GM13977 (cell line): ENCODE measurements at places on chromosomes 6 and 20.

- DNase-seq, result no peak
Measured at GRCh38 chr6:74964871-74965441, 240.9 kb downstream of the COL12A1 start.

DNA sequence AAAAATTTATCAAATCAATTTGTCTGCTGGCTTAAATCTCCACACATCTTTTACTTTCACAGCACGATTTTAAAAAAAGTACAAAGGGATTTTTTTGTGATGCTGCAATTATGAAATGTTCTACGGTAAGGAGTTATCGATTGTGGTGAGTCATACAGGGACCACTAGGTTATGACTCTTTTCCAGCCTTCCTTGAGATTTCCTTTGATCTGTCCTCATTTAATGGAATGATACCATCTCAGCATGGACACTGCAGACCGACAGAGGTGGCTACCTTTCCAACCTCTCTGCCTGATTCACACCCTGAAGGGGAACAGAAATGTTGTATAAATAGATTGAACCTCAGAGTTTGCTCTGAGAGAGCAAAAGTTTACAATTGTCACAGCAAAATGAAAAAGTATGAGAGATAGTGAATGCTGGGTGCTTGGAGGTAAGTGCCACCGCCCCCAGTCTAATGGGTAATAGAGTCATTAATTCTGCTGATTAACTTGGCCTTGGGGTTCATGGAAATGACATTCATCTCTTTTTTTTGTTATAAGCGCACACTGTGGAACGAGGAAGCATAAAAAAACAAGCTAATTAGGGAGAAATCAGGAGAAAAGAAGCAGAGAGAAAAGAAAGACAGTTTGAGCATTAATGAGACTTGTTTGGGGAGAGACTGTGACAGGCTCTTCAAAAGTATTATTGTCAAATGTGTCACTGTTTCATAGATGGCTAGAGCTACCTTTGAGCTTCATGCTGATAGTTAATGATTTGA is 306.0 kb downstream of the RNF144B start:
- DNase-seq, result no peak

DNA sequence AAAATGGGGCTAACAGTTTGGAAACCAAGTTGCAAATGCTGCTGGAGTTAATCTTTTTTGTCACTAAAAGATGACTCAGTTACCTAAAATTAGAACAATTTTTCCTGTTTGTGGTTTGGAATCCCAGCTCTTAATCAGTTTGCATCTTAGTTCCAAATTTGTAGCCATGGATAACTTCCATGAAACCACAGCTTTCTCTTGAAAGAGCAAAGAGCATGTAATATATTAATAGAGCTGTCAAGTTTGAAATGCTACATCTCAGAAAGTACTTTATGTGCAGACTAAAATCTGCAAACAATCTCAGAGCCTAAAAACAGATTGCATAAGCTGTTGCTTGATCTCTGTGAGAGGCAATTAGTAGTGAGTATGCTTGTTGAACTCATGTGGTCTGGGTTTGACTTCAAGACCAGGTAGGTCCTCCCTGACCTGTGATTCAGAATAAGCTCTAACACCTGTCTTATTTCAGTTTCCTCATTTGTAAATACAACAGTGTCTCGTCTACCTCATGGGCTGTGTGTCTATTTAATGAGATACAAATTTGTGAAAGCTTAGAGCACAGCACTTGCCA is 23.5 kb downstream of the DHX35 start:
- peak; percentile 22 for DNase-seq

- DNase-seq, result no peak
Measured at GRCh38 chr20:49118307-49118706, 69.8 kb downstream of the STAU1 start.

DNA sequence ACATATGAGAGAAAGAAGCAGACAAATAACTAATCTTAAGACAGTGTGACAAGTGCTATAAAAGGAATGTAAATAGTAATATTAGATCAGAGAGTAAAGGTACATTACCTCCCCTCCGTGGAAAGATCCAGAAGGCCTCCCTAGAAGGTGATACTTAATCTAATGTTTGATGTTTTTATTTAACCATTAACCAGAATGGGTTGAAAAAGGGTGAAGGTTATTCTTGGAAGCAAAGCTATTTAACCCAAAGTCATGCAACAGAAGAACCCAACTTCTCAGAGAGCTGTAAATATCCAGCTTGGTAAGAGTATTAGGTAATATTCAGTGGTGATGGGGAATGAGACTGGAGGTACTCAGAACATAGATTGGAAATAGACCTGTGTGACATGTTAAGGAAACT is 68.0 kb upstream of the HIVEP1 start:
- no peak for DNase-seq

GRCh38 chr6:71608646-71609045 is 277.7 kb upstream of the RIMS1 start:
- DNase-seq, result no peak

- peak; percentile 85 for DNase-seq
Measured at GRCh38 chr20:38222231-38222922, 38.2 kb downstream of the KIAA1755 start.

DNA sequence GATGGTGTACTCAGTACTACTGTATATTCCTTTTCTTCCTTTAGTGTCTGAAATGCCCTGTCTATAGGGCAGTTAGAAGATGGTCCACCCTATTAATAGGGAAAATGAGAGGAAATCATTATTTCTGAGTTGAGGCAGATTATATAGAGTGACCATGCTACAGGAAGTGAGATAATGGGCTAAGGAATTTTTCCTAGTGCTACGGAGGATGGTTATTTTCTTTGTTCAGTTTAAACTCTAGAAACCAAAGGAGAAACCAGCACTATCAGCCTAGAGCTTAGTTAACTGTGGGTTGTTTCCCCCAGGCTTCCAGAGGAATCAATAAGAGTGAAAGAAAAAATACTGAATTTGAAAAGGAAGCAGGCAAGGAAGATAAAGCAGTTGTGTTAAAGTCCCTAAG is 474 bp downstream of the TSBP1 start:
- DNase-seq, result no peak

DNA sequence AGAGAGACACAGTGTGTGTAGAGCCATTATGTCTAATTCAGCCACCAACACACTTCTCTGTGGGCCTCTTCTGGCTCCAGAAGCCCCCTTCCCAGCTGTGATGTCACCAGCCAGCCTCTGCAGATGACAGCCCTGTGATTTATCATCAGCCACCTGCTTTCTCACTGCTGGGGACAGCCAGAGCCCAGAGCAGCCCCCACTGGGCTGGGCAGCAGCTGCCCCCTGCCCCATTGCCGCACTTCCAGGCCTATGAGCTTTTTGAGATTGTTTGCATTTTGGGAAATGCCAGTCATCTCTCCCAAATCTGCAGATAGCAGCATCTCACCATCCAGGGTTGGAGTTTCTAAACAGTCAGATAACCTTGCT is 21.9 kb upstream of the STX16 start:
- no peak for DNase-seq

GRCh38 chr6:45717027-45717426 is 298.6 kb downstream of the CLIC5 start:
- DNase-seq, result no peak

DNA sequence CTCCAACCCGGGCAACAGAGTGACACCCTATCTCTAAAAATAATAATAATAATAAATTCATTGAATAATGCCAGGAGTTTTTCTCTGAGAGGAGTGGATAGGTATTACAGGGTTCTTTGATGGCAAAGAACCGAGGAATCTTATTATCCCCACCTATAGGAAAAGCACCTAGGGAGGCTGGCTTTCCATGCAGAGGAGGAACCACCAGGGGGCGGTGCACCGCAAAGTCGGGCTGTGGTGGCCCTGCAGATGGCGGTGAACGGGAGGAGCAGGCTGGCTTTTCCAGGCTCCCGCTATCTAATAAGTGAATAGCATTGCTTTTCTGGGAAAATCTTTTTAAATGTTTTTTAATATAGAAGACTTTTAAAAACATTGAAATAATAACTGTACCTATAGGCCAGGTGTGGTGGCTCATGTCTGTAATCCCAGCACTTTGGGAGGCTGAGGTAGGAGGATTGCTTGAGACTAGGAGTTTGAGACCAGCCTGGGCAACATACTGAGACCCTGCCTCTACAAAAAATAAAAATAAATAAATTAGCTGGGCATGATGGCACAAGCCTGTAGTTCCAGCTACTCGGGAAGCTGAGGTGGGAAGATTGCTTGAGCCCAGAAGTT is 864.2 kb downstream of the KIF16B start:
- DNase-seq, result peak; percentile 35

DNA sequence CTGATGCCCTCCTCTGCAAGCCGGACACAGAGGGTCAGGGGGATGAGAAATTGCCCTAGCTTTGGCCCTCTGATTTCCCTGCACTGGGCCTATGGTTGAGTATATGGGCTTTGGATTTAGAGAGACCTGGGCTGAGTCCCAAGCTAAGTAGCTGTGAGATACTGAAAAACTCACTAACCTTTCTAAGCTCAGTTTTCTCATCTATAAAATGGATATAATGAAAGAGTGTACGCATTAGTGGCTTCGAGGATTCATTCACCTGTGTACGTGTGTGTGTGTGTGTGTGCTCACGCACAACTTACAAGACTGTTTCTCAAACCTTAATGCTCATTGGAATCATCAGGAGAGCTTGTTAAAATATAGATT is 12.7 kb upstream of the RBPJL start:
- no peak for DNase-seq

- DNase-seq, result no peak
Measured at GRCh38 chr6:99602520-99603420, 3.9 kb upstream of the PRDM13 start.

DNA sequence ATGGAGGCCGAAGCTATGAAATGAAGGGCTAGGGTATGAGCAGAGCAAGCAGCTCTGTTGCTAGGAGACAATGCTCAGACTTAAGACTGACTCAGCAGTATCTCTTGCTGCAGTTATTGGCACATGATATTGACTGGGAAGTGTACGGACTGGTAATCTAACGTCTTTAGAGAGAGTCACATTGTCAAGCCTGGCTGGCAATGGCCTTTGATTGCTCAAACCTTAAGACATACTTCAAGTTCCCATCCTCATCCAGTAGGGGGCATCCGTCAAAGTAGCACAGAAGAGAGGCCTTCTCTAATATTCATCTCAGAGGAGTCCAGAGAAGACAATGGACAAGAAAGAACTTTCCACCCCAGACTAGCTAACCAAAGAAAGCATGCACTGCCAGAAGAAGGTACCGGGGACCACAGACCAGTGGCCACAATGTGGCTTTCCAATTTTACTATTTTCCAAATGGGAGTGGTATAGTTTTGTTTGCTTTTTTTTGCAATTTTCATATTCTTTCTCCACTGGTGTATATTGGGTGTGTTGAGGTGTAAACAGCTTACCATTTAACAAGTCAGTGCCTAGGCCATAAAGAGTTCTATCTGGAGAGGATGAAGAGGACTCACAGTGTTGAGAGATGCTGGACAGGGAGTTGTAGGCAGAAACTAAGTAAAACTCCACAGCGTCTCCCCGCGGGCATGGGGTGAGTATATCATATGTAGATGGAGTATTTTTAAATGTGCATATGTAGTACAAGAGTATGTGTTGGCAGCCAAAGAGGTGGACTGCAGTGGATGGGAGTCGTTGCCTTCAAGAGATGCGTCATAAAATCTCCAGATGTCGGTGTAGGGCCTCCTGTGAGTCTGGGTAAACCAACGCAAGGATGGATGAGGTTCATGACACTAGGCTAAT is 36.7 kb downstream of the LRFN2 start:
- peak; percentile 53 for DNase-seq

DNA sequence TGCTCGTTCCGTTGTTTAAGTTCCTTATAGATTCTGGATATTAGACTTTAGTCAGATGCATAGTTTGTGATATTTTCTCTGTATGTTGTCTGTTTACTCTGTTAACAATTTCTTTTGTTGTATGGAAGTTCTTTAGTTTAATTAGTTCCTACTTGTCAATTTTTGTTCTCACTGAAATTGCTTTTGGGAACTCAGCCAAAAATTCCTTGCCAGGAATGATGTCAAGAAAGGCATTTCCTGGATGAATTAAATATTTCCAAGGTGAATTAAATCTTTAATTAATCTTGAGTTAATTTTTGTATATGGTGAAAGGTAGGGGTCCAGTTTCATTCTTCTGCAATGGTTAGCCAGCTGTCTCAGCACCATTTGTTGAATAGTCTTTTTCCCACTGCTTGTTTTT is 406.2 kb upstream of the NOX3 start:
- no peak for DNase-seq

DNA sequence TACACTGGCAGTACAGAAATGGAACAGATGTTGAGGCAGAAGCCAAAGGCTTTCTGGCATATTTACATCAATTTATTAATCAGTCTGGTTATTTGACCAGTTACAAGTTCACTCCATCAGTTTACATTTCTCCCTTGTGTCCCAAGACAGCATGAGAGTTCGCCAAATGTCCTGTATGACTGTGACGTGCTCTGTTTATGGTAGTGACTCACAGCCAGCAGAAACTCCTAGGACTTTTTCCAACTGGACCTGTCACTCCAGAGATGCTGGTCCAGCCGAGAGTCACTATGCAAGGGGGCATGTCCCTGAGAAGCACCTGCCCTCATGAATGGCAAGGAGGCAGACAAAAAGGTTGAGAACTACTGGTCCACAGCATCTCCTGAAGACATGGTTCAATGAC is 160.0 kb downstream of the LRFN2 start:
- DNase-seq, result no peak

DNA sequence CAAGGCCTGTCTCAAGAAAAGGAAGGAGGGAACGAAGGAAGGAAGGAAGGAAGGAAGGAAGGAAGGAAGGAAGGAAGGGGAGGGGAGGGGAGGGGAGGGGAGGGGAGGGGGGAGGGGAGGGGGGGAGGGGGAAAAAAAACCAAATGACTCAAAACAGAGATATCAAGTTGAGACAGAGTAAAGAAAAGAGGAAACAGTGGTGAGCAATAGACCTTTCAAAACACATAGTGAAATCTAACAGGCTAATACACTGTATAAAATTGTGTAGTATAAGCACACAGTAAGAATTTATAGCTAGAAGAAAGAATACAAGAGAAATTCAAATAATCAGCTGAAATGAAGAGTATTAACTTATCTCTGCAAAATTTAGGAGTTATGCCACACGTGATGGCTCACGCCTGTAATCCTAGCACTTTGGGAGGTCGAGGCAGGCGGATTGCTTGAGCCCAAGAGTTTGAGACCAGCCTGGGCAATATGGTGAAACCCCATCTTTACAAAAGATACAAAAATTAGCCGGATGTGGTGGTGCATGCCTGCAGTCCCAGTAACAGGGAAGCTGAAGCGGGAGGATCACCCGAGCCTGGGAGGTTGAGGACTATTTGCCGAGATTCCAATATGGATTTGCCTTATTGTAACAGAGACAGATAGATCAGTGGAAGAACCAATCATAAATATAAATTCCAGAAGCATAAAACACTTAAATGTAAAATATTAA is 123.2 kb downstream of the PRND start:
- DNase-seq, result peak; percentile 67

GRCh38 chr6:75118925-75119515 is 86.8 kb downstream of the COL12A1 start:
- DNase-seq, result no peak

- no peak for DNase-seq
Measured at GRCh38 chr20:57633945-57634491, 13.8 kb upstream of the ZBP1 start.

- no peak for DNase-seq
Measured at GRCh38 chr6:98325366-98325765, 509.0 kb upstream of the POU3F2 start.
